ENCODE measurements at places on chromosomes 12 and 14.
A peak's percentile ranks its signal among the peaks of the same experiment; 100 is the strongest.

DNA sequence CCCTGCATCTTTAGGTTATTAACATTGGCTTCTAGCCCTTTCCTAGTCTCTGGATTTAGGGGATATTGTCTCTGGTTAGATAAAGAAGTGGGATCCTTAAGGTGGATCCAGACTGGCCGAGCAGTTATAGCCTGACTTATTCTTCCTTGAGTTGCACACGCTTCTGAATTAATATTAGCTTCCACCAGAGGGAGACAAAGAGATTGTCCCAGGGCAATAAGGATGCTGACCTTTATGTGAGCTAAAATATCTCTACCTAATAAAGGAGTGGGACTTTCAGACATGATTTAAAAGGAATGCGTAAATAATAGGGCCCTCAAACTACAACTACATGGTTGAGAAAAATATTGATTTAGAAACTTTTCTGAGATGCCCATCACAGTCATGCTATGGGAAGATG, 139.7 kb downstream of the SLCO1B3 start:
- DNase-seq, result peak; percentile 58

GRCh38 chr12:113186033-113186365, 478 bp downstream of the RITA1 start:
- no peak for DNase-seq

- no peak for DNase-seq
These were observed 25.1 kb upstream of the ATP2B1 start for GRCh38 chr12:89733579-89734201.

GRCh38 chr12:122811777-122812176, 23.5 kb upstream of the HIP1R start:
- DNase-seq, result no peak
